ENCODE measurements at places on chromosomes 2 and 18.

DNA sequence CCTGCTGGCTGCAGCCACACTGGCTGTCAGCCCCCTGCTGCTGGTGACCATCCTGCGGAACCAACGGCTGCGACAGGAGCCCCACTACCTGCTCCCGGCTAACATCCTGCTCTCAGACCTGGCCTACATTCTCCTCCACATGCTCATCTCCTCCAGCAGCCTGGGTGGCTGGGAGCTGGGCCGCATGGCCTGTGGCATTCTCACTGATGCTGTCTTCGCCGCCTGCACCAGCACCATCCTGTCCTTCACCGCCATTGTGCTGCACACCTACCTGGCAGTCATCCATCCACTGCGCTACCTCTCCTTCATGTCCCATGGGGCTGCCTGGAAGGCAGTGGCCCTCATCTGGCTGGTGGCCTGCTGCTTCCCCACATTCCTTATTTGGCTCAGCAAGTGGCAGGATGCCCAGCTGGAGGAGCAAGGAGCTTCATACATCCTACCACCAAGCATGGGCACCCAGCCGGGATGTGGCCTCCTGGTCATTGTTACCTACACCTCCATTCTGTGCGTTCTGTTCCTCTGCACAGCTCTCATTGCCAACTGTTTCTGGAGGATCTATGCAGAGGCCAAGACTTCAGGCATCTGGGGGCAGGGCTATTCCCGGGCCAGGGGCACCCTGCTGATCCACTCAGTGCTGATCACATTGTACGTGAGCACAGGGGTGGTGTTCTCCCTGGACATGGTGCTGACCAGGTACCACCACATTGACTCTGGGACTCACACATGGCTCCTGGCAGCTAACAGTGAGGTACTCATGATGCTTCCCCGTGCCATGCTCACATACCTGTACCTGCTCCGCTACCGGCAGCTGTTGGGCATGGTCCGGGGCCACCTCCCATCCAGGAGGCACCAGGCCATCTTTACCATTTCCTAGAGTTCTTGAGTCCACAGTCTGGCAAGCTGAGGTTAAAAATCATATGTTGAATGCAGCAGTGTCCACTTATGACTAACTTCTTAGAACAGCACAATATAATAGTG is 741 bp downstream of the GPR148 start:
- no peak for DNase-seq

DNA sequence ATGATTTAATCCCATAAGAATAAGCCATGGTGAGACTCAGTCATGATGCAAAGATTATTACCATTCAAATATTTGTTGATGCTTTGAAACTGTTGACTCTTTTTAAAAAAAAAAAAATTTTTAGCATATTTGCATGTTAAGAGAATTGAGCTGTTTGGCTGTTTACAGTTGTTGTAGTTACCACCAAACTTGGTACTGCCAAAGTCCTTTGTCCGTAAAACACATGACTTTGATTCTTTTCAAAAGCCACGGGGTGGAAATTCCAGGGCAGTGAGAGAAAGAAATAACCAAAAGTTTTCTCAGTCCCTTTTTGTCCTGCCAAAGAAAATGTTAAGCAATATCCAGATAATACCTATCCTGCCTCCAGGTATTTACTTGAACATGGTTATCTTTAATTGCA is 474.8 kb downstream of the METTL4 start:
- no peak for DNase-seq

GRCh38 chr2:104834431-104835153 is 19.3 kb upstream of the POU3F3 start:
- no peak for DNase-seq

DNA sequence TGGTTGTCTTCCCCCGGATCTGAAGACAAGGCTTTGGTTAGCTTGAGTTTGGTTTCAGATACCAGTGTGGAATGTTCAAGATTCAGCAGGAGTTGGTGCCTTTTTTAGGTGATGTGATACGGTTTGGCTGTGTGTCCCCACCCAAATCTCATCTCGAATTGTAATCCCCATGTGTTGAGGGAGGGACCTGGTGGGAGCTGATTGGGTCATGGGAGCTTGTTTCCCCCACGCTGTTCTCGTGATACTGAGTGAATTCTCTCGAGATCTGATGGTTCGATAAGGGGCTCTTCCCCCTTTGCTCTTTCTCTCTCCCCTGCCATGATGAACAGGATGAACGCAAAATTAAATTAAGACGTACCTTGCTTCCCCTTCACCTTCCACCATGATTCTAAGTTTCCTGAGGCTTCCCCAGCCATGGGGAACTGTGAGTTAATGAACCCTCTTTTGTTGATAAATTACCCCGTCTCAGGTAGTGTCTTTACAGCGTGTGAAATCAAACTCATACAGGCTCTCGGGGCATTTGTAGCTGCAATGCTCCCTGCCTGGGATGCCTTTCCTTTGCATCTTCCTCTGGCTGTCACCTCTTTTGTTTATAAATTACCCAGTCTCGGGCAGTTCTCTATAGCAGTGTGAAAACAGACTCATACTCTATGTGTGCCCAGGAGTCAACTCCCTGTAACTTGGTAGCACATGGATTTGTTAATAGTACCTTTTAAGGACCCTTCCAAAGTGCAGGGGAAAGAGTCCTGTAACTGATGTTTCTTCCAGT is 21.3 kb downstream of the PDCD1 start:
- no peak for DNase-seq

All from activated CD4-positive, alpha-beta T cell treated with anti-CD3 and anti-CD28 coated beads, Interleukin-2, amount 50 U/mL, for 48 hours (primary cell).